NCI-H2081 (cell line): ENCODE measurements at places on chromosomes 3 and 15.

- peak; percentile 57 for DNase-seq
Observed at GRCh38 chr3:178320456-178321351, 215.5 kb upstream of the KCNMB2 start.

DNA sequence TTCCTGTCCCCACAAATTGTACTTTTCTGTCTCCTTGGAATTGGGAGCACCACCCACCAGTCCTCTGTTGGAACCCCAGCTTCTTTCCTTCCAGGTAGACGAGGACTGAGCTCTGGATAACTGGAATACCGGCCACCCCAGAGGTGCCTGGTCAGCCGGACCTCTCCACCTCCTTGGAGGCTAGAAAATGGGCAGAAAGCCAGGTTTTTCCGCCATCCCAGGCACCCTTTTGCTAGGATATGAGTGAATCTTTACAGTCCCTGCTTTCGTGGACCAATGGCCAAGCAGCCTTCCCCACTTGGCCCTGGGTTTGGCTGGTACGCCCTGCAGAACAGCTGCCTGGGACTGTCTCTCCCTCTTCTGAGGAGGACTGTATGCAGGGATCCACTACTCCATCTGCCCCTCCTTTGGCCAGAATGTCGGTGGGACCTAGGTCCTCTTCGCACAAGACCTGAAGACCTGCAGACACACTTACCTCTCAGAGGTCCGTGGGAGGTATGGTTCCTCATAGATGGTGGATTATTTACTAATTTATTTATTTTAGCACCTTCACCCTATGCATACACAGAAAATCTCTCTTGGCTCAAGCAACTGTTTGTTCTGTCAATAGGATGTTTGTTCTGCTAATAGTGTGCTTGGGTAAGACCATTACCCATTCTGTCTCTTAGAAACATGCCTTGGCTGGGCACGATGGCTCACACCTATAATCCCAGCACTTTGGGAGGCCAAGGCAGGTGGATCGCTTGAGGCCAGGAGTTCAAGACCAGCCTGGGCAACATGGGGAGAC, 8.6 kb upstream of the CHAC1 start:
- peak; percentile 60 for DNase-seq

- DNase-seq = peak; percentile 64
Observed at GRCh38 chr15:73704869-73705645, 20.9 kb downstream of the CD276 start.

DNA sequence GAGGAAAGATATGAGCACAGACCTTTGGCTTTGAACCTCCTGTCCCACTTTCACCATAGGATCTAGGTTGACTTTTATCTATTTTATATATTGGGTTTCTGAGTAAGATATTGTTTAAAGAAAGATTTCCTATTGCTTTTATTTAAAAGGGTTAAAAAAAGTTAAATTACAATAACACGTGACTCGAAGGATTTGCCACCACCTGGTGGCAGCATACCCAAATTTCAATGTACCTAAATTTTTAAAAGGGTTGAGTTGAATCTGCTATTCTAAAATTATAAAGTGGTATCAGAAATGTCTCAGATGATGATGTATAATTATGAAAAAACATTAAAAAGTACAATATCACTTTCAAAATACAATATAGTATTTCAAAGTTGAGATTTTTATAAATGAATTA, 368.4 kb downstream of the MECOM start:
- DNase-seq = peak; percentile 44

DNA sequence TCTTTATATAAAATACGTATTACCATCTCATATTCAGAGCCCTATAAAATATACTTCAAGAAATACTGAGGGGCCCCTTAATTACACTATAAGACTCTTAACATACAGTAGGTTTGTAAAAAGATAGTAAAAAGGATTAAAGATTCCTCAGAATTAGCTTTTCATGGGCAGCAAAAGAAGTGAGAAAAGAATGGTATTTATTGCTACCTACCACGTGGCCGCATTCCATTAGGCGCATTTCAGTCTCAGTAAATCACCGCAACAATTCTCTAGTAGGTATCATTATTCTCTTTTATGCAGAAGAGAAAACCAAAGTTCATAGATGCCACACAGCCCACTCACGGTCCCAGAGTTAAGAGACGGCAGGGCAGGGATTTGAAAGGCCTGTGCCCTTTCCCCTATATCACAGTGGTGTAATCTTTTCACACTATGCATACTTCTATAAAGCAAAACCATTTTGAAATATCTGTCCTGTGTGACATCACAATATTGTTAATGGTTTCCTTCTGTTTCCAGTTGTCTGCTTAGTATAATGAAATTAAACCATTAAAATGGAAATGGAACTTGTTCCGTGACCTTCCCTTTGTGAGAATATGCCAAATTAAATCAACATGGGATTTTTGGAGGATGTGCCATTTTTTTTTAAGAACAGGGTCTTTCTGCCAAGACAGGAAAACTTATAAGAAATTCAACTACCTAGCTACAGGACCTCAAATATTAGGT, 1072.2 kb downstream of the FHIT start:
- no peak for DNase-seq

DNA sequence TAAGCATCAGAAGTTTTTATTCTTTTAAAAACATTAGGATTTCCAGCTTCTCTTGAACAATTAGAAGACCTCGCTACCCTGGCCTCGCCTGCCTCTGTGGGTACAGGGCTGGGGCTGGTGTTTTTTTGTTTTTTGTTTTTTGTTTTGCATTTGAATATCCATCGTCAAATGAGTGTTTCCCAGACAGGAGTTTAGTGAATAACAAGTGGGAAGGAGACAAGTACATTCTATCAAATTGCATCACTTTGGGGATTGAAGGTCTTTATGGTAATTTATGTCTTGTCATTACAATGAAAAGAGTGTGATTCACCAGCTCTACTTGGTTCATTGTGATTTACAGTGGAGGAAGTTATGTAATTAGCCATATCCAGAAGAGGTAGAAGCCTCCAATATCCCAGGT, 161.1 kb upstream of the UBE2E1 start:
- no peak for DNase-seq

DNA sequence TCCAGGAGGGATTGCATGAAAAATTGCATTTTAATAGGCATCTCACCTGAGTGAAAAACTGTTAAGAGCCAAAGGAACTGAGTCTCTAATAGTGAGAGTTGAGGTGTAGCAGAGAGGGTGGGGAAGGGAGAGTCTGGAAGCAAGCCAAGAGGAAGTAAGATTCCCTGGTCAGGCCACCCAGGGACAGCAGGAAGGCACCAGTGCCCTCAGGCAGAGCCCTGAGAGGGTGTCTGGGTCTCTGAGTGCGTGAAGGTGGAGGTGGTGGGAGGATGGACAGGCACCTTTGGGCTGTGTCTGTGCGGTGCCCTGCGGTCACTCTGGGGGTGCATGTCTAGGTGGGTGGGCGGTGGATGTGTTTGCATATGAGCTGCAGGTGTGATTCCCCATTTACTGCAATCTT, 300.4 kb upstream of the ROPN1 start:
- DNase-seq = peak; percentile 20

GRCh38 chr15:75694241-75695182, 18.1 kb downstream of the CSPG4 start:
- DNase-seq = peak; percentile 82

GRCh38 chr3:60095930-60096329, 1046.1 kb upstream of the CFAP20DC start:
- DNase-seq = no peak

DNA sequence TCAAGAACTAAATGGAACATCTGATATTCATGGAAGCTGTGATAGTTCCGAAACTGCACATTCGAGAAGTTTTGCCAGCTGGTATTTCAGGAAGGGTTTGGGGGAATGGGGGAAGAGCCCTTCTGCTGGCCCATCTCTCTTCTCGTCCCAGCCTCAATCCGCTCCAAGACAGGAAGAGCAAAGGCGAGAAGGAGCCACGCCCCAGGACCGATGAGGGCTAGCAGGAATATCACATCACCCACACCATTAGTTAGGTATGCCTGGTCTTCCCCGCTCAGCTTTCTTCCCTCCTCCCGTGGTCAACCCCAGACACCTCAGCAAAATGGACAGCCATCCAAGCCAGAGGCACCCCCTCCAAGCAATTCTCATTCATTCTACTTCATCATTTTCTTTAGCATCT, 14.9 kb upstream of the PCSK6 start:
- DNase-seq = no peak
